Activated naive CD8-positive, alpha-beta T cell treated with anti-CD3 and anti-CD28 coated beads for 36 hours (primary cell): ENCODE measurements at places on chromosomes 1 and 21. TPM values are rescaled to one million over a fixed set of nuclear protein-coding genes. Genes with fewer than 3 reads are reported as not detected.

DNA sequence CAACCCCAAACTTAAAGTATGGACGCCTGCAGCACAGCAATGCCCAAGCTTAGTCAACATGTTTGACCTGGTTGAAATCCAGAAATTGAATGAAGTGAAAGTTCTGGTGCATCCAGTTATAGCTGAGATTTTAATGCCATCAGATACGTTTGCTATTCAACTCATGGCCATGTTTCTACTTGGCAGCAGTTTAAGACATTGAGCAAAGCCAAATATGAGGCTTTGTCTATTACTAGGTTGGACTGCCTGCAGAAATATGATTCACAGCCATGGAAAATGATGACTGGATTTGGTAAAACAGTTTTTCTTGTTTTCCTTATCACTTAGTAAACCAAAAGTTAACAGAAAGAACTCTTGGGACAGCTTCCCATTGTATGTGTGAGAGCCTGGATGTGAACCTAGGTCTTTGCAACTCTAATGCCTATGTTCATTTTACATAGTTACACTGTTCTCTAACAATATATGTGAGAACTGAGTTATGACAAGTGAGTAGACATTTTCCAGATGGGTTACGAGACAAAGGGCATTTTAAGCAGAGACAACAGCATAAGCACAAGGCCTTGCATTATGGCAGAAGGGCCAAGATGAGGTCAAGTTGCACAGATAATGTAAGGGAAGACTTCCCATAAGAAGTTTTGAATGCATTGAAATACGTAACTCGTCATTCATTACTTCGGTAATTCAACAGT is 32.4 kb upstream of the MYSM1 start:
- DNase-seq: no peak

GRCh38 chr1:241717975-241718374 is 65.9 kb downstream of the WDR64 start:
- no peak for DNase-seq

DNA sequence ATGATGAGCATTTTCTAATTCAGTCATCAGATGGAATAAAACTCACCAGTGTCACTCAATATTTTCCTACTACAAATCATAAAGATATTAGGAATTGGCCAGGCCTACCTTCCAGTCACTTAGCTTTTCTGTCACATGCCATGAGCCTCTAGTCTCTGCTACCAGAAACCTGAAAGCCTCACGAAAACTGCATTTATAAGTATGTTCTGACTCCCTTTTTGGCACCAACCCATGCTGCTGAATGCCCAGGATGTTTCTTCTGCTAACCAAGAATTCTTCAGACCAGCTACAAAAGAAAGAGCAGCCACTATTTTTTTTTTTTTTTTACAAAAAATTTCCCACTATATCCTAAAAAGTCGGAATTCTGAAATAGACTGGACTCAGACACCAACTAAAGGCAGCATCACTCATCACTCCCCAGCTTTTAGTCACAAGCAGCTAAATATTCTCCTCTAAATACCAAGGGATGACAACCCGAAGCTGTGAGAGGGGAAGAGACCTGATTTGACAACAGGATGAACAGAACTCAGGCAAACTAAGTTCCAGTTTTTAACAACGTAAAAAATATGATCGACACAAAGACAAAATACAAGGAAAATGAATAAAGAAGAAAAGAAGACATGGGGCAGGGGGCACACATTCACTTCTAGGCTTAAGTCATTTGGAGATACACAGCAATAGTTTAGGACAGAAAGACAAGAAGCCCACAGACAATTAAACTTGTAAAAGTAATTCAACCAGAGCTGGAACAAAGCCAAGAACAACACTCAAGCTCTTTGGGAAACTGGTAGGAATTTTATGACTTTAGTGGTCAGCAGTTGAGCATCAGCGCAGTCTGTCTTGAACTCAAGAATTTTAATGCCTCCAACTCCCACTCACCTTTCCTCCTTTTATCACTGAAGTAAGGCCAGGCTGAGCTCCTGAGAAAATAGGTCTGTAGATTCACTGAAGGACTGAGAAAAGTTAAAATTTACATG is 1.7 kb downstream of the DCAF8 start:
- no peak for DNase-seq

DNA sequence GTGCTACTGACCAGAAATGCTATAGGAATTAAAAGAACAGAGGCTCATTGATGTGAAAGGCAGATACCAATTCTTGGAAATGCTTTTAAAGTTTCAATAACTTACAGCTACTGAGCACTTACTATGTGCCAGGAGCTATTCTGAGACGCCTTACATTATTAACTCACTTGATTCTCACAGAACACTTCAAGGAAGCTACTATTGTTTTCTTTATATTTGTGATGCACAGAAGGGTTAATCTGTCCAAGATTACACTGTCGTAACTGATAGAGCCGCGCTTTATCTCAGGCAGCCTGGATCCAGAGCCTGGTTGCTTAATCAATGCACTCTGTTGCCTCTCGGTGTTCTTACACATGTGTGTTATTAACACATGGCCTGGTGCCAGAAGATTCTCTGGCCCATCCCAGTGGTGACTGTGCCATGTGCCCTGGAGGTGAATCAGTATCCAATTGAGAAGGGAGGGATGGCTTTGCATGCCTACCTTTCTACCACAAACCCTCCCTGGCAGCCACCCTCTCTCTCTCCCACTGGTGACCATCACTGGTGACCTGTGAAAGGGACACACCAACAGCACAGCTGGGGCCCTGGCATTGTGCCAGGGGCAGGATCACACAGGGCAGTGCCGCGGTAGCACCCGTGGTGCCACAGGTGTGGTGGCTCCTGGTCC is 8.8 kb downstream of the FMO1 start:
- no peak for DNase-seq

DNA sequence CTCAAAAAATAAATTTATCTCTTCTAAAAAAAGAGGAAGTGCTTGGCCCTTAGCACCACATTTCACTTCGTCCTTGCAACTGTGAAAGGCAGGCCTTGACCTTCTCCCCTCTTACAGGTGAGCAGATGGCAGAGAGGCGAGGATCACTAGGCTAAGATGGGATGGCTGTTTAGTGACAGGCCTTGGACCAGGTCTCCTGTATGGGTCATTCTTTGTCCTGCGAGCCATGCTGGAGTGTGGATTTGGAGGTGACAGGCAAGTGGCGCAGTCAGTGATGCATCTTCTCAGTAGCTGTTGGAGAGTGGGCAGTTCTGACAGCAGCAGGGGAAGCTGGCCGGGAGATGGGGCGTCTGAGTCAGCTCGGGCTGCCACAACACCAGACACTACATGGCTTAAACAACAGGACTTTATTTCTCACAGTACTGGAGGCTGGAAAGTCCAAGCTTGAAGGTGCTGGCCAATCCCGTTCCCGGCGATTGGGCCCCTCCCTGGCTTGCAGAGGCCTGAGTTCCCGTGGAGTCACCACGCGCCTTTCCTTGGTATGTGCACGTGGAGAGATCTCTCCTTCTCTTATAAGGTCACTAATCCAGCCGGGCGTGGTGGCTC is 16.5 kb downstream of the SLC27A3 start:
- DNase-seq: peak; percentile 35

RASSF5 gene
- total RNA-seq: 223 TPM

BNIPL gene
- 0.52 TPM for total RNA-seq

EFCAB7 gene
- total RNA-seq: 6.9 TPM

SPATA46 gene
- total RNA-seq: not detected

SYDE2 gene
- total RNA-seq: 3.7 TPM

TNFAIP8L2 gene
- 22.3 TPM for total RNA-seq

HEYL gene
- 0.08 TPM for total RNA-seq
